G401 (cell line): ENCODE measurements at places on chromosomes 12 and 14.

GRCh38 chr12:44193281-44193680, 357.4 kb downstream of the TMEM117 start:
- no peak for DNase-seq

- no peak for DNase-seq
Observed at GRCh38 chr12:69039911-69040310, 106.9 kb upstream of the CPM start.

GRCh38 chr12:68119250-68119649, 40.3 kb downstream of the IFNG start:
- DNase-seq = no peak

DNA sequence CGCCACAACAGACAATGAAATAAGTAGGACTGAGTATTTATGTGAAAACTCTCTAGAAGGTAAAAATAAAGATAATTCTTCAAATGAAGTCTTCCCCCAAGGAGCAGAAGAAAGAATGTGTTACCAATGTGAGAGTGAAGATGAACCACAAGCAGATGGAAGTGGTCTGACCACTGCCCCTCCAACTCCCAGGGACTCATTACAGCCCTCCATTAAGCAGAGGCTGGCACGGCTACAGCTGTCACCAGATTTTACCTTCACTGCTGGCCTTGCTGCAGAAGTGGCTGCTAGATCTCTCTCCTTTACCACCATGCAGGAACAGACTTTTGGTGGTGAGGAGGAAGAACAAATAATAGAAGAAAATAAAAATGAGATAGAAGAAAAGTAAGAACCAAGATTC, 82.7 kb downstream of the VEZT start:
- no peak for DNase-seq

GRCh38 chr14:53979747-53980642, 23.4 kb upstream of the BMP4 start:
- DNase-seq = no peak

- DNase-seq = no peak
Observed at GRCh38 chr14:72434856-72435255, 459.0 kb downstream of the DPF3 start.

- no peak for DNase-seq
Observed at GRCh38 chr12:128844031-128844635, 9.1 kb upstream of the GLT1D1 start.

- no peak for DNase-seq
Observed at GRCh38 chr12:9319044-9319841, 111.0 kb upstream of the PZP start.

GRCh38 chr12:50665170-50665569, 98.7 kb upstream of the ATF1 start:
- DNase-seq = no peak

DNA sequence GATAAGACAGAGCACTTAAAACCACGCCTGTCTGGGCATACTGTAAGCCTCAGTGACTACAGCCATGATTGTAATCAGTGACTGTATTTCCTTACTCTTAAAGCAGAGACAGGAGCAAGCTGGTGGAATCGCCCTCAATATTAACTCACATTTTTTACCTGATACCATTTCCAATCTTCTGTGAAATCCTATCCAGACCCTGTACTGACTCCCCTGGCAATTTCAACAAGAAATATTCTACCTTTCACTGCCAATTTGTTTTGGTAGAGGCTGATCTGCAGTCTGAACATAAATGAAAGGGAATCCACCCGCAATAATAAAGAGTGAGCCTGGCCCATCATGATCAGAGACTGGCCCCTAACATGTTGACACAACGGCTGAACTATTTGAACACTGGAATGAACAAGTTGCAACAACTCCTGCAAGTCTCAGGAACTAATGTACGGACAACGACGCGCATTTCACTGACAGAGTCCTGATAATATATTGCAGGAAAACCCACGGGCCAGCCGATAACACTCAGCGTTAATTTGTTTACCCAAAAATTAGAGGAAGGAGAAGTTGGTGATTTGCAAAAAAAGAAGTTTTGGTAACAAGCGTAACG, 195.5 kb upstream of the BTG1 start:
- DNase-seq = no peak

GRCh38 chr12:127170226-127171180, 1096.5 kb upstream of the TMEM132C start:
- no peak for DNase-seq

DNA sequence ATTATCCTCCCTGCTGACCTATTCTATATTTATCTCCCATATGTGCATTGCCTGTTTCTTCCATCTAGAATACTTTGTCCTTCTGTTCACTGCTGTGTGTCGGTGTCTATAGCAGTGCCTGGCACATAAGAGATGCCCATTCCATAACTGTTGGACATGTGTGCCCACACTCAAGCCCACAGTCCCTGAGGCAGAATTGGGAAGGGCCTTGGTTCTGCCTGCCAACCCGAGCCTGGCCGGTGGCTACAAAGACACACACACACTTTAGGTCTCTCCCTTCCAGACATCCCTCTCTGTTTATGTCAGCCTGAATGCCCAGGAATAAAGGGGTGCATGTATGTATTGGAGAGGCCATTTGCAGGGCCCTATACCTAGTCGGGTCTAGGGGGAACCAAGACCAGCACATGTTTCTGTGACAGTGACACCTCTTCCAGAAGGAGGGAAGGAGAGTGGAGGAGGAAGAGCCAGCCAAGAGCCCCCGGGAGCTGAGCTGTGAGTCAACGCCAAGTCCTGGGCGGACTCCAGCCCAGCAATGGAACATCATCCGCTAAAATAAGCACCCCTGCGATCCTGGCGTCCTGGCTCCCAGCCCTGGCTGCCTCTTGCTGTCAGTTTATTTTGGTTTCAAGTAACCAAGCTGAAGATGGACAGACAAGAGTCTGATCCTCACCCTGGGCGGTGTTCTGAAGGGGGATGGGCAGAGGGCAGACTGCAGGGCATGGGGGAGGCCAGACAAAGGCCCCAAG, 4.3 kb upstream of the ASB2 start:
- peak; percentile 94 for DNase-seq

DNA sequence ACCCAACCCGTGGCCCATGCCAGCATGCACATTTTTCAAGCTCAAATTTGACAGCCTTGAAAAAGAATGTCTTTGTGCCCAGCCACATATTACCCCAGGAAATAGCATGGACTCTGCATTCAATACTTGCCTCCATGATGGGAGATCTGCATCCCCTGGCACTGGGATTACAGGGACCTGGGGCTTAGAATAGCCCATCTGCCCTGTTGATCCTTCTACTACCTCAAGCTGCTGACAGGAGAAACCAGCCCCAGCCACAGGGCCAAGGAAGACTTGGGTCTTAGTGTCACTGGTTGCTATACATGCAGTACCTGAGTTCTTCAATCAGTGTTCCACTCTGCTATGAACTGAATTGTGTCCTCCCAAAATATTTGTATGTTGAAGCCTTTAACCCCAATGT, 85.3 kb downstream of the LRRC74A start:
- DNase-seq = no peak

DNA sequence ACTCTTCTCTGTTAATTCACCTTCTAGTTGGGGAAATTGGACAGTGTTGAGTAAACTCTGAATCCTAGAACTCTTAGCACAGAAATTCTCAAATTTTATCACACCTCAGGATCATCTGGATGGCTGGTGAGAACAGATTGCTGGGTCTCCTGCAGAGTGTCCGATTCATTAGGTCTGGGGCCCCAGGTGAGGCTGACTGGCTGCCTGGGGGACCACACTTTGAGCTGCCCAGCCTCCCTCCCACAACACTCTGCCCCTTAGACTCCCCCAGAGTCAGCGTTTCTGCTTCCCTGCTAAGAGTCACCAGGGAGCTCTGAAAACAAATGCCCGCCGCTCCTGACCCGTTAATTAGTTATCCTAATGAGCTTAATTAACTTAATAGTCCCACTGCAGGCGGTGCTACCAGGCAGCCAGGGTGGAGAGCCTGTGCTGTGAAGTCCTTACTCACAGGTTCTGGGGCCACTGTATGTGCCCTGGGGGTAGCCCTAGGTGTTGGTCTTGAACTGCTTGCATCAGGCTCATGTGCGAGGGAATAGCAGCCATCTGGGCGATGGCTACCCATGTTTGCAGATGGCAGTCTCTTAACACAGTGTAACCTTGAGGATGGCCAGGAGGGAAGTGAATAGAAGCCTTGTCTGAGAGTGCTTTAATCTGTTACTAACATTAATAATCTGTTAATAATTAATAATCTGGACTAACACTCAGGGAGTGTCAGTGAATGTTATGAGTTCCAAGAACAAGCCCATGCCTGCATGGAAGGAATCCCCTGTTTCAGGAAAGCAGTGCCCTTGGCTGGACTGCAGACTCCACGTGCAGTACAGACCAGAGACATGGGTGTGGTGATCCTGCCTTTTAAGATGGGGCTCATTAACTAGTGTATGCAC, 35.6 kb downstream of the AACS start:
- DNase-seq = no peak

DNA sequence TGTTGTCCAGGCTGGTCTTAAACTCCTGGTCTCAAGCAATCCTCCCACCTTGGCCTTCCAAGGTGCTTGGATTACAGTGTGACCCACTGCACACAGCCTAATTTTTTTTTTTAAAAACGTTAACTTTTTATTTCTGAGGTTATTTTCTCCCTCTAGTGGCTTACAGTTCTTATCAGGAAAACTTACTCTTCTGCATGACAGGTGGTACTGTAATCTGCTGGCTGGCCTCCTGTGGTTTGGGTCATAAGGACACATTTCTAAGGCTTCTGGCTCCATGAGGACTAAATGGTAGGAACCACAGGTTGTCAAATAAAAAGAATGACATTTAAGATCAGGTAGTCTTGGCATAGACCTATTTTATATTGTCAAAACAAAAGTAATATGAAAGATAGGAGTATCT, 7.7 kb upstream of the NCKAP1L start:
- DNase-seq = no peak

DNA sequence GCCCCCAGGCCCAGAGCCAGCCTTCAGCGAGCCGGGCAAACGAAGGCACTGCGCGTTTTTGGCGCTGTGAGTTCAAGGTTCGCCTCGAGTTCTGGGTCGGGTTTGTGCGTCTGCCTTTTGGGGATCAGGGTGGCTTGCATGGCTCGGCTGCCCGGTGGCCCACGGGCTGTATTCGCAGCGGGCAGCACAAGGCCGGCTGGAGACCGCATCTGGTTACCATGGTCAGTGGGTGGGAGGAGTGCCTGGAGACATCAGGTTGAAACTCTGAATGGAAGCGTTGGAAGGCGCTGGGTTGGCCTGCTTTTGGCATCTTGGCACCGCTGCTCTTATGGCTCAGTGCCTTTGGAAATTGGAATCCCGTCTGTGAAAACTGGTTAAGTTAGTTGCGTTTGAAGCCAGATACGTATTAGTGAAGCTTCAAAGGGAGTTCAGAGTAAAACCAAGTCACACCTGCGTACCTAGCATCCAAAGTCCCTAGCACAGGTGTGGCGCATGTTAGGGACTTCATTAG, 50.9 kb downstream of the SNAPC1 start:
- DNase-seq = peak; percentile 41

GRCh38 chr14:62854951-62855350, 190.3 kb downstream of the KCNH5 start:
- no peak for DNase-seq

- no peak for DNase-seq
Observed at GRCh38 chr12:2753536-2753935, 41.2 kb upstream of the FKBP4 start.

- DNase-seq = peak; percentile 84
Observed at GRCh38 chr14:91108941-91109611, 4.8 kb upstream of the DGLUCY start.

DNA sequence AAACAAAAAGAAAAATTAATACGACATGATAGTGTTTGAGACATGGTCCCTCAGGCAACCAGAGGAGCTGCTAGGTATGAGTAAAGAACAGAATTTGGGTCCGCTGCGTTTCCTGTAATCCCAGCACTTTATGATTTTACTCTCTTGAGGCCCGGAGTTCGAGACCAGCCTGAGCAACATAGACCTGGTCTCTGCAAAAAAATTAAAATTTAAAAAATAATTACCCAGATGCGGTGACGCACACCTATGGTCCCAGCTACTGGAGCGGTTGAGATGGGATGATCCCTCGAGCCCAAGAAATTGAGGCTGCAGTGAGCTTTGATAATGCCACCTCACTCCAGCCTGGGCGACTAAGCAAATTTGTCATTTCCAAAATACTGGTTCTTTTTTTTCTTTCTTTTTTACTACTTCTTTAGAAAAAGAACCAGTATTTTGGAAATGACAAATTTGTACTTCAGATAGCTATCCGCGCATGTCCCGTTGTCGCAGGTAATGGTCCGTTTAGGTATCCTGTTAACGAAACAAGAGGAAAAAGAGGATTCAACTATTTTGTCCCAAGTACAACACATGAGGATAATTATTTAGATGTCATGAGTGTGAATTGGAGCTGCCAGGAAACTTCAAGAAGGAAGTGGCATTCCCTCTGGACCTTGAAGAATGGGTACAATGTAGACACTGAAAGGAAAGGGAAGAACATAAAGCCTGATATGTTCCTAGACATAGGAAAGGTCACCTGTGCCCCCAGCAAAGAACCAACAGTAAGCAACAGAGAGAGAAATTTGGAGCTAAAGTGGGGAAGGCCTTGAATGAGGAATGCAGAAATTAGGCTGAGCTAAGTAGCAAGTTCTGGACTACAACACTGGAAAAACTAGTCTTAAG, 1.2 kb upstream of the HECTD1 start:
- DNase-seq = no peak

DNA sequence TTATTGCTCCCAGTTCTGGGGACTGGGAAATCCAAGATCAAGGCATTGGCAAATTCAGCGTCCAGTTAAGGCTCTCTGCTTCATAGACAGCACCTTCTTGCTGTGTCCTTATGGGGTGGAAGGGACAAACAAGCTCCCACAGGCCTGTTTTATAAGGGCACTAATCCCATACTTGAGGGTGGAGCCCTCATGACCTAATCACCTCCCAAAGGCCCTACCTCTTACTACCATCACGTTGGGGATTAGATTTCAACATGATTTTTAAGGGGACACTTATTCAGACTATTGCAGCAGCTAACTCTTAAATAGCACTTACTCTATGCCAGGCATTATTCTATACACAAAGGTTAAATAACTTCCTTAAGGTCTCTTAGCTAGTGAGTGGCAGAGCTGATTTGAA, 17.3 kb downstream of the TOGARAM1 start:
- no peak for DNase-seq

DNA sequence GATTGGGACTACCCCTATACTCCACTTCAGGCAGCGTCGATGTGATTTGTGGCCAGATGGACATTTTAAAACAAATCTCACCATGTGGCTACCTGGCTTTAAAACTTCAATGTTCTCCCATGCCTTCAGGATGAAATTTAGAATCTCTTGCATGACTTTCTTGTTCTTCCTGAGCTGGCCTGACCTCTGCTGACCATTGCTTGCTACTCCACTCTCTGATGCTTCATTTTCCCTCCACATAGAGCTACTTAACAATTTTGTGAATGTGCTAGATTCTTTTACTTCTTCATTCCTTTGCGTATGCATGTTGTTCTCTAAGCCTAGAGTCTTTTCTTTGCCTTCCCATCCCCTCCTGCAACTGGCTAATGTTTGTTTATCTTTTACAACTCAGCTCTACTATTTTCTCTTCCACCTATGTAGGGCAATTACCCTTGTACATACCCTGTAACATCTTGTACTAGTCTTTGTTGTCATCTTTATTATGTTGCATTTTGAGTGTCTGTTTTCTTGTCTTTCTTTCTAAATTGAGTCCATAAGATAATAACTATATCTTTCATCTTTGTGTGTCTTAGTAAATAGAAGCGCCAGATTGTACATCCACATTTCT, 41.2 kb downstream of the YLPM1 start:
- DNase-seq = peak; percentile 45

- DNase-seq = no peak
Observed at GRCh38 chr12:104687823-104688573, 231.2 kb downstream of the CHST11 start.
